ENCODE measurements at places on chromosomes 4 and X. TPM values are rescaled to one million over a fixed set of nuclear protein-coding genes. Genes with fewer than 3 reads are reported as not detected.

Gene MAGEA6
- total RNA-seq = not detected

Gene SPON2
- total RNA-seq = 1,124 TPM

DNA sequence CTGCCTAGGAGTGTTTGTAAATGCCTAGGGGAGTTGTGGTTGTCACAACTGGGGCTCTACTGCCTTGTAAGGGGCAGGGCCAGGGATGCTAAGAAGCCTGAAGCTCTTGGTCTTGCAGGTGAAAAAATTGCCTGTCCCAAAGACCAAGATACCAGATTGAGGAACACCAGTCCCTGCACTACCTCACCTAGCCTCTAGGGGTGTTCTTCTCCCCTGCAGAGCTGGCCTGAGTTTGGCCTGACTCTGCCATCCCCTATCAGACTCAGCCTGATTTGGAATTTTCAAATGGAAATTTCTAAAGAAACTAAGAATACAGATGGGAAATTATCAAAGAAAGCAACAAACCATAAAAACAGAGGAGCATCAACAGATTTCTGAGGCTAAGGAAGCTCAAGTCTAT lies 90.4 kb downstream of the ZC4H2 start:
- peak; percentile 2 for DNase-seq
- H3K36me3 ChIP-seq = no peaks in the 10 kb centered on the region
- H3K4me1 ChIP-seq = no peaks in the 10 kb centered on the region
- H3K27me3 ChIP-seq = no peaks in the 10 kb centered on the region

- H3K4me1 ChIP-seq = no peaks in the 10 kb centered on the region
- no peak overlapping the region for H3K27ac ChIP-seq
- no peaks in the 10 kb centered on the region for H3K36me3 ChIP-seq
- no peak overlapping the region for H3K4me3 ChIP-seq
- H3K27me3 ChIP-seq = no peaks in the 10 kb centered on the region
Measured at GRCh38 chr4:128757712-128758111, 51.8 kb upstream of the JADE1 start.

DNA sequence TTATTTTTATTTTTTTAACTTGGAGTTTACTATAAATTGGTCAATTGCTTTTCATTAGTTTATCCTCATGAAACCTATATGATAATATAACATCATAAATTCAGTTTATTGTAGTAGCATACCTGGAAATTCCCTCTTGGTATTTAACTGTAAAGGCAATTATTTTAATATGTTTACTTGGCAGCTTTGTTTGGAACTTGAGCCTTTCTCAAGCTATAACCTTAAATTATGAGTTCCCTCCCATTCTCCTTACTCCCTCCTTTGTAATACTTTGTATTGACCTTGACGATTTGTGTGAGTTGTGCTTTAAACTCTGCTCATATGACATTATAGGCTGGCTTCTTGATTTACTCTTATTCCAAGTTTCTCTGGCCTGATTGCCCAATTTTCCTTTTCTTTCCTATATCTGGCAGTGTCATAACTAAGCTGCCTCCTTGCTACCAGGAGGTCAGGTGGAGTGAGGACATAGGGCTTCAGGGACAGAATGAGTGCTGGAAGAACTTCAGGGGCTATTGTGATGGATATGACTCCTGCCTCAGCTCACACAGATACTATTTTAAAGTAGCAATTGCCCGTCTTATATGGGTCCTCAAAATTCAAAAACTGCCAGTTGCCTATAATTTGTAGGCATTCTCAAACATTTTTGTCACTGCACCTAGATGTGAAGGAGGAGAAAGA lies 77.7 kb downstream of the RAP1GDS1 start:
- no peak for DNase-seq
- no peaks in the 10 kb centered on the region for H3K27me3 ChIP-seq
- H3K36me3 ChIP-seq = peaks cover 4% of the 10 kb centered on the region
- H3K27ac ChIP-seq = no peak overlapping the region
- H3K4me3 ChIP-seq = no peak overlapping the region

DNA sequence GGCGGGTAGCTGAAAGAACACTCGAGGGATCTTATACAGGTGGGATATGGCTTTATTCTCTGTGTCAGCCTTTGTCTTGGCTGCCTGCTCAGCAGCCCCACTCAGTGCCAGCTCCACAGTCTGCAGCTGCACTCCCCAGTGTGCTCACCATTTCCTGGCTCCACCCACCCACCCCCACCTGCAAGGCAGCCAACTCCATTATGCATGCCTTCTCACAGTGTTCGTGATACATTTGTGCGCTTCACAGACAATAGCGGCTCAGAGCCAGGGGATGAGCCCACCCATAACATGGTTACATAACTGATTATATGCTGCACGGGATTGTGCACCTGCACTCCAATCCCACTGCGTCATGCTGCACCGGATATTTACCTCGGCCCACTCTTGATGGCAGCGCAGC lies 8.8 kb upstream of the TMEM128 start:
- H3K4me3 ChIP-seq = no peak overlapping the region
- no peaks in the 10 kb centered on the region for H3K4me1 ChIP-seq
- no peaks in the 10 kb centered on the region for H3K36me3 ChIP-seq
- no peaks in the 10 kb centered on the region for H3K27me3 ChIP-seq

GRCh38 chrX:13257223-13258051 lies 62.4 kb downstream of the ATXN3L start:
- H3K27ac ChIP-seq = peak overlapping the region; percentile 42
- DNase-seq = no peak
- H3K4me3 ChIP-seq = no peak overlapping the region

- no peak overlapping the region for H3K4me3 ChIP-seq
- DNase-seq = no peak
- no peaks in the 10 kb centered on the region for H3K4me1 ChIP-seq
- no peaks in the 10 kb centered on the region for H3K36me3 ChIP-seq
Measured at GRCh38 chrX:85573801-85574200, 194.3 kb upstream of the POF1B start.

GRCh38 chr4:150972592-150972991 lies 42.5 kb downstream of the LRBA start:
- no peak overlapping the region for H3K4me3 ChIP-seq
- no peak overlapping the region for H3K27ac ChIP-seq
- DNase-seq = no peak
- peaks cover 9% of the 10 kb centered on the region for H3K4me1 ChIP-seq
- H3K36me3 ChIP-seq = no peaks in the 10 kb centered on the region
- H3K27me3 ChIP-seq = no peaks in the 10 kb centered on the region

Data from natural killer cell (primary cell).